ENCODE measurements at places on chromosomes 5 and 9.

DNA sequence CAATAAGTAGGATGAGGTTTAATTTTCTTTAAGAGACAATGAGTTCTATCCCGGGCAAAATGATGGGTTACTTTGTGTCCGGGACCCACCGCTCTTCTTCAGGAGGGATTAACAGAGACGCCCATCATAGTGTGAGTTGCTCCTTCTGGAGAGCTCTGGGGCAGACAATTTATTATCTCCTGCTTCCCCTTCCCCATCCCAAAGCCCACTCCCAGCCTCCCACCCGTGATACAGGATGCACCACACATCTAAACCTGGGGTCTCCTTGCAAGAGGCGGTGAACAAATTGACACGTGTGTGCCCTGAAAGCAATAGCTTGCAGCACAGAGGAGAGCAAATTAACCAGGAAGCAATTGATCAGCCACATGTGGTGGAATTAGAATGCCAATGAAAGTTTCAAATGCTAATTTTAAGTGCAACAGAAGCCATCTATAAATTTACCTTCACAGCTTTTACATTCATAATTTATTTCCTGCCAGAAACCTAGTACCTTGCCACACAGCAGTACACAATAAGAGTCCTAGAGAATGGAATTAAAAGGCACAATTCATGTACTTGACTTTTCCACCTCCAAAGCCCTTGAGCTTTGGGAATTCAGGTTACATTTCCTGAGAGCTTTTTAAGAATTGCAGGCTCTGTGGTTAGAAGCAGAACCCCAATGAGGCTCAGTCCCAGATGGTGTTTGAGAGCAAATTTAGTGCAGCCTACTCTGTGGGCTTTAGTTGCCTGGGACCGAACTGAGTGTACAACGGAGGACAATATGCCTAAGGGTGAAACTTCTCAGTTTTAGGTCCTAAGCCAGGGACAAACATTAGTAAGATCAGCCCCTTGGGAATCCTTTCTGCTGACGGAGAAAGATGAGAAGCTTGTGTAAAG is 399.6 kb downstream of the MED10 start:
- no peak for DNase-seq

DNA sequence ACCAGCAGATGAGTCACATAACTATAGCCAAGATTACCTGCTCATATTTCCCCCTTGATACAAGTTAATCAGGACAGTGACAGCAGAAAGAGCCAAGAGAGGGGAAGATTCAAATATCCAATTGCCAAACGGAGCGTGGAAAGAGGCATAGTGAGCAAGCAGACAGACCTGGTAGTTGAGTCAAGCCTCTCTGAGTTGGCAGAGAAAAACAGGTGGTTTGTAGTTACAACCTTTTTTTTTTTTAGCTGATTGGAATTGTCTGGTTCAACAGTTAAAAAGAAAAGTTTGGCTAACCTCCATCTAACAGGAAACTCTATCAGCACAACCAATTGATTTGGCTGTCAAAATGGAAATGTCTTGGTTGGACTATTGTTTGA is 272.1 kb downstream of the TLE1 start:
- no peak for DNase-seq

DNA sequence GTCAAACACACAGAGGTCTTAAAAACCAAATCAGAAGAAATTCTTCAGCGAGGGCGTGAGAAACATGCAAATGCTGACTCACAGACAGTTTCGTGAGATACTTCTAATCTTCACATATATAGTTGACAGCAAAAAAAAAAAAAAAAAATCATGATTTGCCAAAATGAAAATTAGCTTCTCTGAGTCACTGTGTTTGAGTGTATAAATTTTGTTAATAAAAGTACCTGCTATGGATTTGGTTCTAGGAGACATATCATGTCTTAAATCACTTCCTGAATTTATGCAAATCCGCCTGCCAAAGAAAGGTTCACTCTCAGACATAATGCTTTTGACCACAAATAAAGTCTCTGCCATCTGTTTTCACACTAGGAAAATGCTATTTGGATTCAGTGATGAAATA is 114.3 kb downstream of the SLC1A3 start:
- no peak for DNase-seq

- no peak for DNase-seq
These were observed 109.4 kb upstream of the LMX1B start for GRCh38 chr9:126504086-126504976.

DNA sequence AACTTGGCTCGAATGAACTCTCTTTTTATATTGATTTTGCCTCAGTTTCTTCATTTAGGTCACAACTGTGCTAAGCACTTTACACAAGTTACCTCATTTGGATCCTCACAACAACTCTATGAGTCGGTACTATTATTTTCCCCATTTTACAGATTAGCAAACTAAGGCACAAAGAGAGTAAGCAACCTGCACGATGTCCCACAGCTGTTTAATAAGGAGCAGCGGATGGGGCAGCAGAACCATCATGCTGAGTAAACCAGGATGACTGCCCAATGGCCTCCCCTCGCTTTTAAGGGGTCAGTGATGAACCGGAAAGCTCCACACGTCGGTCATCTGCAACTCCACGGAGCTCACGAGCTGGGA is 607 bp downstream of the PRELID2 start:
- DNase-seq = no peak

- no peak for DNase-seq
These were observed 2.9 kb downstream of the NPDC1 start for GRCh38 chr9:137042751-137043727.

- no peak for DNase-seq
These were observed 104.1 kb downstream of the TTLL11 start for GRCh38 chr9:121989010-121989409.

- DNase-seq = peak; percentile 53
These were observed 29.6 kb upstream of the UBAC1 start for GRCh38 chr9:135990468-135991429.

DNA sequence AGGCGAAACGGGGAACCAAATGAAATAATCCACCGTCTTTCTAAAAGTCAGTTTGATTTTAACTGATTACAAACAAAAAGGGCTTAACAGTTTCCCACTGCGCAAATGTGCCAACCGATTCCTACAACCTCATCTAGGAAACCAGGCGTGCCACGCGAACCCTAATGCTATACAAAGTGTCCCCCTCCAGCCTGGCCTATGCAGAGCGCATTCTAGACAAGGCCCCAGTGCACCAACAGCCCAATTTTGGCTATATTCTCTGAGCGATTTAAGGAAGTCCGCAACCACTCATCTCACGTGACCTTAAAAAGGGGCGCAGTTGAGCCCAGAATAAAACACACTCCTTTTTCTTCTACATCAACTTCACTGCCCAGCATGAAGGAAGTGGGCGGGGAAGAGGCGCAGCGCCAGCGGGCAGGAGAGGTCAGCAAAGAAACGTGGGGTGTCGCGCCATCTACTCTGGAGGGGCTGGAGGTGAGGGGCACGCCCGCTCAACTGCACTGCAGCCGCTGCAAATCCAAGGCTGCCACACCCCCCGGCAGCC is 779 bp downstream of the FAM13B start:
- DNase-seq = no peak

DNA sequence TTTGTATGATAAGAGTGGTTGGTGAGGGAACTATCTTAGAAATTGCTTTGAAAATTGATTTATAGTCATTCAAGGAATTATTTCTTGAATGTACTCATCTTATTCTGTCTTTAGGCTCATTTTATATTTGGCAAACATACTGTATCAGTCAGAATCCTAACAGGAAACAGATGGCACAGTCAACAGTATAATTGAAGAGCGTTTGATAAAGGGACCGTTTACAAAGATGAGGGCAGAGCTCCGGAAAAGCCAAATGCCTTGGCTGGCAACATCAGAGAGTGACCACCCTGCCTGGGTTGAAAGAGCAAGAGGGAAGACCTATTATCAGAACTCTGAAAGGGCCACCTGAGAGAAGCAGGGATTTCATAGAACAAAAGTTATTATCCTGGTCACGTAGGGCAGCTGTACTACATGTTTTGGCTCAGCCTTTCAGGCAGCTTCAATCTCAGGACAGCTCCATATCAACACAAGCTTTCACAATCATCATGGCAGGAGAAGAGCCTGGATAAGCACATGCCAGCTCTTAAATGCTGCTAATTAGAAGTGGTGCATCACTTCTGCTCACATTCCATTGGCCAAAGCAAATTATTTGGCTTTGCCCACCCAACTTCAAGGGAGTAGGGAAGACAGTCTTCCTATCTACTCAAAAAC is 47.2 kb upstream of the ARL15 start:
- no peak for DNase-seq

DNA sequence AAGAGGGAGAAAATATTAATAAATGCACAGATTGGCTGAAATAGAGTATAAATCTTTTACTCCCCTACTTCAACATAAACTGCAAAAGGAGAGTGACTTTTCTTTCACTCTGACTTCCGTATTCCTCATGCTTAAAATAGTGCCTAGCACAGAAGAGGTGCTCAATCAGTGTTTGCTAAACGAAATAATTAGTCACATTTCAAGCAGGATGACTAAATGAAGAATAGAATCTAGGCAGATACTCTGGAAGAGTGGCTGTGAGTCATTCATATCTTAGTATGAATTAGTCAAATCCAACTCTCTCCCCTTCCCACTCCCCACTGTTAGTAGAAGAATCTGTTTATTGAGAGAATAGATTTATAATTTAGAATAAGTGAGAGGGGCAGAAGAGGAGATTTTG is 4.8 kb downstream of the CD274 start:
- no peak for DNase-seq

DNA sequence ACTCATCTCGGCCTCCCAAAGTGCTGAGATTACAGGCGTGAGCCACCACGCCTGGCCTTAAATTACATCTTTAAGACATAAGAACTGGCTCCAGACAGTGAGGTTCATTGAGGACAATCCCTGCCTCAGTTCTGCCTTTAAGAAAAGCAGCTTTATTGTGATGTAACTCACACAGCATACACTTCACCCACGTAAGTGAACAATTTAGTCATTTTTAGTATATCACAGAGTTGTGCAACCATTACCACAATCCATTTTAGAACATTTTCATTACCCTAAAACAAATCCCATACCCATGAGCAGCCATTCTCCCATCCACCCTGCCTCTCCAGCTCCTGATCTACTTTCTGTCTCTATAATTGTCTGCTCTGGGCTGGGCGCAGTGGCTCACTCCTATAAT is 24.0 kb upstream of the LTC4S start:
- no peak for DNase-seq

DNA sequence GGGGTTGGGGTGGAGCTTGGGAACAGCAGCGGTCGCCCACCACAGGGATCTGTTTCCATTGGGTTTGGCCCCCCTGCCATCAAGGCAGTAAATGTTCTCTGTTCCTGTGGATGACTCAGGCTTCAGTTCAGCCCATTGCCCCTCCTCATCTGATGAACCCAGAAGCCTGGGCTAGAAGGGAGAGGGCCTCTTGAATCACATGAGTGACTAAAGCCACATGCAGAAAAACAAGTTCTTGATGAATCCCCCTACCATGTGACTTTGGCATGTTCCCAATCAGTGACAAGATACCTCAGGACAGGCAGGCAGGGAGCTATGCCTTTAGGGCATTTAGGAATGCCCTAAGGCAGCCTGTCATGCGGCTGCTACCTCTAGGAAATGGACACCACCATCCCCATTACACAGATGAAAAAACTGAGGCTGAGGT is 2.5 kb downstream of the SH3PXD2B start:
- no peak for DNase-seq

GRCh38 chr5:171032435-171032973 is 170.7 kb downstream of the RANBP17 start:
- no peak for DNase-seq

- no peak for DNase-seq
These were observed 18.3 kb downstream of the CCNJL start for GRCh38 chr5:160293901-160294561.

GRCh38 chr5:87277279-87277835 is 9.7 kb downstream of the RASA1 start:
- no peak for DNase-seq

GRCh38 chr5:108373426-108373825 is 8.5 kb downstream of the FBXL17 start:
- no peak for DNase-seq

DNA sequence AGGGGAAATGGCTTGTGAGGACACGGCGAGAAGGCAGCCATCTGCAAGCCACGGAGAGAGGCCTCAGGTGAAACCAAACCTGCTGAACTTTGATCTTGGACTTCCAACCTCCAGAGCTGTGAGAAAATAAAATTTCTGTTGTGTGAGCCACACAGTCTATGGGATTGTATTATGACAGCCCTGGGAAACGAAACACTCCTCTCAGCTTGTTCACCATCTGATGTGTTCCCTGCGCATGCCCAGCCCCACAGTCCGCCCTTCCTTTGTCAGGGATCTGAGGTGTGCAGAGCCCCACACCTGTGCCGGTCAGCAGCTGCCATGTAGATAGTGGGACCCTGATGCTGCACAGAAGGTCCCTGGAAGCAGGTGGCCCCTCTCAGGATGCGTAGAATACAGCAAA is 34.1 kb downstream of the PLPP7 start:
- DNase-seq = no peak

- no peak for DNase-seq
These were observed 23.1 kb upstream of the TARS1 start for GRCh38 chr5:33417632-33418031.

DNA sequence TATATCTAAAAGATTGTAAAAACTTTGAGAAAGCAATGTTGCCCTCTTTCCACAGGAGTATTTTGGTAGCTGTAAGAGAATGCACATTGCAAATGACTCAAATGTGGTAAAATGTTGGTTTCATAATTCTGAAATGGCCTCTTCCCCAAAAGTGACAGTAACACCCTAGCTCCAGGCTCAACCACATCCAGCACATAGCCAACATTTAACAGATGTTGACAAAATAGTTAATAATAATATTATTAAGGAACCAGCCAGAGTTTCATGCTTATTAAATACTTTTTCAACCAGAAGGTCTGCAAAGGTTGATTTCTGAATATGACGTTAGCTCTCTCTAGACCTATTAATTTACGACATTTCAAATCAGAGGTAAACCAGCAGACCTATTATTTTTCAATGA is 1.3 kb downstream of the ANXA1 start:
- DNase-seq = no peak

DNA sequence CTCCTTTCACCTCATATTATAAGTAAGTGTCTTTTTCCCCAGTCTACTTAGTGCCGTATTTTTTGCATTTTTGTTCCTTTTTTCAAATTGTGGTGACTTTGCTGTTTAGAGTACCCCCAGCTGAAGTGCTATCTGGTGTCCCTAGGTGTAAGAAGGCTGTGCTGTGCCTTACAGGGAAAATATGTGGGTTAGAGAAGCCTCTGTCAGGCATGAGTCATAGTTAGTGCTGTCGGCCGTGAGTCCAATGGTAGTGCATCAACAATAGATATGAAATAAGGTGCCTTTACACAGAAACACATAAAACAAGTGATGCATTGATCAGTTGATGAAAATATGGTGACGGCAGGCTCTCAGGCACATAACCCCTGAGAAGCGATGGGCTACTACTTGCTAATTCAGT is 20.1 kb downstream of the SYK start:
- no peak for DNase-seq

All from activated CD4-positive, alpha-beta T cell treated with anti-CD3 and anti-CD28 coated beads for 4 hours (primary cell).